ENCODE measurements at places on chromosomes 16 and 17.

GRCh38 chr17:2191227-2191626 is 112.4 kb downstream of the SMG6 start:
- DNase-seq: no peak

DNA sequence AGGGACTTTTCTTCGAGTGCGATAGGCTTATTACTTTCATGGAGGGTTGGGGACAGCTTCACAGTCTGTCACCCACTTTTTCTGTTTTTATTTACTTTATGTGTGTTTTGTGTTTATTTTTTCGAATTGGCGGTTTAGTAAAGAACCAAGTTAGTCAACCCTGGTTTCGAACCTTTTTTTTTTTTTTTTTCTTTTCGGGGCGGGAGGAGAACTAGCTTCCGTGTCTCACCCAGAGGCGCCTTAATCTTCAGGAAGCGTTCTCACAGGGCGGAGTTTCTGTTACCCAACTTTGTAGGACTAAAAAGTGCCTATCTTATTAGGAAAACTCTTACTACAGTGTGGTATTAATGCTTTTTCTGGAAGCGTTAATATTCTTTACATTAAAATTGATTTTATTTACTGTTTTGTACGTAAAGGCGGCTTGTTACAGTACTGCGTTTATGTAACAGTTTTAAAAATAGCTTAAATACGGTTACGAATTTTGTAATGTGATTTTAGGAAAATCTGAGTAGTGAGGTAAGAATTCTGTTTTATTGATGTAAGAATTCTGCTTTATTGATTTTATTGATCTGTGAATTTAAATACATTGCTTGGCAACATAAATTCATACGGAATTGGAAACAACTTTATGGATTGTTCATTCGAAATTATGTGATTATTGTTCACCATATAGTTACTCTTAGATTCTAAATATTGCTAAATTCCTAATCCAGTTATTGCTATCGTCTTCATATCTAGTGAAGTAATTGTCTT is 885 bp downstream of the ZNF207 start:
- DNase-seq: no peak

- peak; percentile 92 for DNase-seq
Measured at GRCh38 chr17:75785016-75785890, 647 bp downstream of the UNK start.

- no peak for DNase-seq
Measured at GRCh38 chr17:61072648-61073047, 327.0 kb upstream of the TBX2 start.

DNA sequence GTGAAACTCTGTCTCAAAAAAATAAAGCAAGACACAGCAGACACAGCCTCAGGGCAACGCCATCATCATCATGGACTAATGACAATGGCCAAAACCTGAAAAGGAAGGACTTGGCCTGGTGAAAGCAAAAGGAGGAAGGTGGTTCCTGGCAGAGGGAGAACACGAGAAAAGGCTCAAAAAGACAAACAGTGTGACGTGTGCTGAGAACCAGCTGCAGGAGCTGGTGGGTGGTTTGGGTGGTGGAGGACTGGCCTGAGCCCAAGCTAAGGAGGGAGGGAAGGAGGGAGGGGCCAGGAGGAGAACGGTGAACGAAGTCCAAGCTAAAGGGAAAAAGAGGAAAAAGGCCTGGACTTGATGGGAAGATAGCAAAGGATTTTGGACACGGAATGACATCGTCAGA is 85.1 kb downstream of the SLC39A11 start:
- DNase-seq: peak; percentile 28

DNA sequence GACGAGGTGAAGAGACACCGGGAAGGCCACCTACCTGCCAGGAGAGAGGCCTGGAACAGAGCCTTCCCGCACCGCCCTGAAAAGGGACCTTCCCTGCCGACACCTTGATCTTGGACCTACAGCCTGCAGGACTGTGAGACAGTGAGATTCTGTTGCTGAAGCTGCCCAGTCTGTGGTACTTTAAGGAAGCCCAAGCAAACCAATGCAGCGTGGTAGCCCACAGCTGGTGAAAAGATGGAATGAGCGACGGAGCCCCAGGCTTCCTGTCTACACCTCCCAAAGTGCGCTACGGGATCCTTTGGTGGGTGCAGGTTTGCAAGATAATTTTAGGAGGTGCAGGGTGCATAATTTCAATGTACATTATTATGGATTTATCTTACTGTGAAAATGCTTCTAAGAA is 33.9 kb downstream of the TNFRSF13B start:
- no peak for DNase-seq

- peak; percentile 79 for DNase-seq
Measured at GRCh38 chr17:35242158-35242804, 591 bp upstream of the SLFN5 start.

DNA sequence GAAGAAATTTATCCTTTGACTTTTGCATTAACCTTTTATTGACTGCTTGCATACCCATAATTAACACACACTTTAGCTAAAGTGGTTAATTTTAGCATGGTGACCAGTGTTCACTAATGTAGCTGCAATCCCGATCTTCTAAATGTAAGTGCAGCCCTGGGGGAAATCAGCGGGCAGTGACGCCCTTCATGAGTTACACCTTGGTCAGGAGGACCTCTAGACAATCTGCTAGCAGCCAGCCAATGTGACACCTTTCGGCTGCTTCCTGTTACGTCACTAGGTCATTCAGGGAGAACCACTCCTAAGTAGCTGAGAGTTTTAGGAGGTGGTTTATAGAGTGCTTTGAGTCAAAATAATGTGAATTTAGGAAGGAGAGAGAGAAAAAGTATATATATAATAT is 180.5 kb downstream of the IRX3 start:
- DNase-seq: no peak

- DNase-seq: no peak
Measured at GRCh38 chr16:15932939-15933338, 16.5 kb upstream of the ABCC1 start.

DNA sequence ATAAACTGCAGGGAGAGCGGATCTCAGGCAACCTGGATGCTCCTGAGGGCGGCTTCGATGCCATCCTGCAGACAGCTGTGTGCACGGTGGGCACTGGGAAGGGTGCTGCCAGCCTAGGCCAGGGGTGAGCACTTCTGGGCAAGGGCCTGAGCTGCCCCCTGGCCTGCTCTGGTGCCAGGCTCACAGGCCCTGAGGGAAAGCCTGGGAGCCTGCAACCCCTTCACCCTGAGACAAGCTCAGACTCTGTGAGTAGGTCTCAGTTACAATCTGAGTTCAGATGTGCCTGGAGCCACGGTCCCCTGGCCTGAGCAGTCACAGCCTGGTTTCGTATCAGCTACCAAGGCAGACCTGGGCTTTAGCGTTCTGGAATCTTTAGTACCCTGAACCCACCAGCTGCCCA is 8.1 kb downstream of the ITGB4 start:
- no peak for DNase-seq

- DNase-seq: peak; percentile 30
Measured at GRCh38 chr16:2782583-2783351, 4.6 kb downstream of the PRSS33 start.

- DNase-seq: no peak
Measured at GRCh38 chr17:75269844-75270217, 1.2 kb downstream of the MIF4GD start.

DNA sequence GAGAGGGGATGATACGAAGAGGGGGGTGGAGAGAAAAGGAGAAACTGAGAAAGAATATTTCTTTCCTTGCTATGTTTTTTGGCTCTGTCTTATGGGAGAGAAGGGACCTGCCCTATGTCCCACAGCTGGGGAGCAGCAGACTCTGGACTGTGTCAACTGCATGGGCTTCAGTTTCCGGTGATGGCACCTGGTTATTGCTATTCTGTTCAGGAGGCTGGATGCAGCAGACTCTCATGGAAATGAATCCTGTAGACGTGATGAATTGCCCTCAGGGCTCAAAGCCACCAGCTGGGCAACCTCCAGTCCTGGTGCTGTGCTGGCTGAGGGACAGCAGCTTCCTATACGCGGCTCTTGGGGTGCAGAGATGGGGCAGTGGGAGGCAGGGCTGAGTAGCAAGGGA is 121.2 kb downstream of the HAPSTR1 start:
- no peak for DNase-seq

DNA sequence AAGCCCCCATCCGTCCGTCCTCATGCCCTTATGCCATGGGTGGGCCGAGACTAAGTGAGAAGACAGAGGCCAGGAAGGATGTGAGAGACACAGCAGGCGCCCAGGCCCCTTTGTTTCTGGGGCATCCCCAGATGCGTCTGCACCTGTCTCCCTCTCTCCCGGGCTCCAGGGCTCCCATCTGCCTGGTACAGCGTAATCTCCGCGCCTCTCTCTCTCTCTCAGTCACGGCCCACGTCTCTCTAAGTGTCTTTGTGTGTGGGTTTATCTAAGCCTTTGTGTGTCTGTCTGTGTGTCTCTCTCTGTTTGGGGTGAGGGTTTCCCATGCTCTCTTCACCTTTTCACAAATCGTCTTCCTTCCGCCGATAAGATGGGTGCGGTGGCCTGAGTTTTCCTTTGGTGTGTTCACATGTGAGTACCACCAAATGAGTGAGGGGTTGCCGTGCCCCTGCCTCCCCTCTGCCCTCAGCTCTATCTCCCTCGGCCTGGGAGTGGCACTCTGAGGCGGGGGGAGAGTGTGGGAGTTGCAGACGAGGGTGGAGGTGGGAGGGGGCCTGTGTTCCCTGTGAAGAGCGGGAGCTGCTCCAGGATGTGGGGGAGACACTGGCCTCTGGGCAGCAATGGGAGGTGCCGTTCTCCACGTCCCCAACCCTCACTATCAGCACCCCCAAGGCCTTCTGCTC is 25.8 kb upstream of the ABCC3 start:
- DNase-seq: no peak

DNA sequence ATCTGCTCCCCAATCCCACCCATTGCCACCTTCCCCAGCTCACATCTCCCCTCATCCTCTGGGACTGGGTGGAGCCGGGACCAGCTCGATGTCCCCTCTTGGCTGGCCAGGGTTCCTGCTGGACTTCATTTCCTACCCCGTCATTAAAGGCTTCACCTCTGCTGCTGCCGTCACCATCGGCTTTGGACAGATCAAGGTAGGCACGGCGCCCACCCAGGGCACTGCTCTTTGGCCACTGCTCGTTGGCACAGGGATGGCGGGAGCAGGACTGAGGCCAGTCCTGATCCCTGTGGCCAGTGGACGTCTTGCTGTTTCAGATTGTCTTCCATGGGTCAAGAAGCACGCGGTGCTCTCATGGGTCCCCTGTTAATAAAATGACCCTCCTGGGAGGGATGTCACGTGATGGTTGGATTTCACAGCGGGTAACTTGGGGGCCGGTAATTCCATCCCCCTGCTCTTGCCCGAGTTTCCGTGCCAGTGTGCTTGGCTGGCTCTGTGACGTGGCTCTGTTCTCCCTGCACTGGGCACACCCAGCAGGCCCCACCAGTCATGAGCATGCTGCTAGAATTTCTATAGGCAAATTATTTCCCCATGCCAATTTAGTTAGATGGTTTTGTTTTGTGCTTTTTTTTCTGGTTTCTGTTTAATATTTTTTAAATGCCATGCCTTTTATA is 3.1 kb downstream of the SLC26A11 start:
- DNase-seq: peak; percentile 50

- DNase-seq: no peak
Measured at GRCh38 chr16:56436258-56436657, 10.9 kb upstream of the AMFR start.

DNA sequence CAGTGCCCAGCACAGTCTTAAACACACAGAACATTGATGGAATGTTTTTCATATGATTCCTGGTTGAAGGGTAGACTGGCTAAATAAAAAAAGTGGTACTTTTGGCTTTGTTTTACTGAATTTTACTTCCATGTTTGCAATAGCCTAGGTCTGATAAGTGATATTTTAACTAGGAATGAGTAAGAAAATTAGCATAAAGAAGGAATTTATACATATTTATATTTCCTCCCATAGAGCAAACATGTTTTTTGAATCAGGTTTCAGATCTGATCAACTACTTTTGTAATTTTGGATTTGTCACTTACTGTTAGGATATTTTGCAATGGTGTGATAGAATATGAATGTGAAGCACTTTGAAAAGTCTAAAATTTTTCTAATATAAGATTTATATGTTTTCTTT is 7.2 kb downstream of the NF1 start:
- no peak for DNase-seq

DNA sequence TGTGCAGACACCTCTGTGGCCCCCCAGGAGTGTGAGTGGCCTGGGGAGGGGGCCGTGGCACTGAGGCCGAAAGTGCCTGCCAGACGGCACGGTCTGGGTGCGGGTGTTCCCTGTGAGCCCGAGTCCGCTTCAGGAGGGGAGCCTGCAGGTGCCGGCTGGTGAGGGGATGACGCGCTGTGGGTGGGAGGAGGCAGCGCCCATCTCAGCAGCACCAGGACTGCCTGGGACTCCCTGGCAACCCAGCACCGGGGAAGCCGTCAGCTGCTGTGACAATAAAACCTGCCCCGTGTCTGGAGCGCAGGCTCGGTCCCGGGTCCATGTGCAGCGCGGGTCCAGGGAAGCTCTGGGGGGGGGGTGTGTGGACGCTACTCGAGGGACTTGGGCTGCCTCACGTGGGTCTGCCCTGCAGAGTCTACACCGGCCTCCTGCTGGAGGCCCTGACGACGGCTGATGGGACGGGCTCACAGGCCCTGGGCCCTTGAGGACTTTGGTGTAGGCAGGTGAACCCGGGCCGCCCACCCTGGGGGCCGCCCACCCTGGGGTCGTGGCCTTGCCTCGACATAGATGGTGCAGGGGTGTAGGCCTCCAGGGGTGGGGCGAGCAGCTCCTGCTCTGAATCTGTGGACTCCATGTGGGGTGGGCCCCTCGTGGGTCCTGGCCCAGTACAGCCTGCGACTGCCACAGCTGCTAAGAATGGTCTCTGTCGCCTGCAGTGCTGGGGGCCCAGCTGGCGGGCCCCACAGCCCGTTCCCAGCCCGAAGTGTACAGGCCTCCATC is 5.9 kb upstream of the RAB40C start:
- DNase-seq: peak; percentile 15

DNA sequence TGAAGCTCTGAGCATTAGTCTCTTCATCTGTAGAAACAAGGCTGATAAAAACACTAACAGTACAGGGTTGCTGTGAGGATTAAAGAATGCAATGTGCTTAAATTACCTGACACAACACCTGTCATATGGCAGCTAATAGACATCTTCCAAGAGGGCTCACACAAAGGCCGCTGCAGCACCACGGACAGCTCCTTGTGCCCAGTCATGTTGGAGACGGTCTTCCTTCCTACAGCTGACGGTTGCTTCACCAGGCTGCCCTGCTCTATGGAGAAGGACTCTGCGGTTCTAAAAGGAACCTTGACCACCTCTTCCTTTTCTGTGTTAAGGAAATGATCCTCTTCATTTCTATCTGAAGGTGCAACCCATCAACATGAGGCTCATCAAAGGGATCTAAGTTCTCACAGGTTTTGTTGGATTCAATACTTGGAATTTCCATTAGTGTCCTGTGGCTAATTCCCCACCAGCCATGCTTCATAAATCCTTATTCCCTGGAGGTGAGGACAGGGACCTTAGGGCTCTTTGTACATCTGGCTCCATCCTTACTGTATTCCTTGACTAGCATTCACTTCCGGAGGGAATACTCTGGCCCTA is 138.9 kb upstream of the CES5A start:
- DNase-seq: peak; percentile 57

GRCh38 chr17:69417545-69418483 is 3.3 kb downstream of the MAP2K6 start:
- no peak for DNase-seq

DNA sequence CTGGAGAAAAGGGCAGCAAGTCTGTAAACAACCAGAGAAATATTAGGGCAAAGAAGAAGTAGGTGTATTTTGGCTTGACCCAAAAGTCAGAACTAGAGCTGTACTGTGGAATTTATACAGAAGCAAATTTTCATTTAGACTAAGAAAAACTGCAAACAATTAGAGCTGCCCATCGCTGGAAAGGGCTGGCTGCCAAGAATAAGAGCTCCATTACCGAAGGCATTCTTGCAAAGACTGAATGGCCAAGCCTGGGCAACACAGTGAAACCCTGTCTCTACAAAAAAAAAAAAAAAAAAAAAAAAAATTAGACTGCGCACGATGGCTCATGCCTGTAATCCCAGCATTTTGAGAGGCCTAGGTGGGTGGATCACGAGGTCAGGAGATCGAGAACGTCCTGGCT is 53.9 kb upstream of the TMC5 start:
- no peak for DNase-seq

All from right cardiac atrium (tissue), 5 donors.